ENCODE measurements at places on chromosomes 12 and 14. TPM values are rescaled to one million over a fixed set of nuclear protein-coding genes. Genes with fewer than 3 reads are reported as not detected.

DNA sequence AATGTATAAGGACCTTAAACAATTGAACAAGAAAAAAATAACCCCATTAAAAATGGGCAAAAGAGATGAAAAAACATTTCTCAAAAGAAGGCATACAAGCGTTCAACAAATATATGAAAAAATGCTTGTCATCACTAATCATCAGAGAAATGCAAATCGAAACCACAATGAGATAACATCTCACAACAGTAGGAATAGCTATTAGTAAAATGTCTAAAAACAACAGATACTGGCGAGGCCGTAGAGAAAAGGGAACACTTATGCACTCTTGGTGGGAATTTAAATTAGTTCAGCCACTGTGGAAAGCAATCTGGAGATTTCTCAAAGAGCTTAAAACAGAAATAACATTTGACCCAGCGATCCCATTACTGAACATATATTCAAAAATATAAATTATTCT is 769.8 kb upstream of the MGAT4C start:
- H3K36me3 ChIP-seq, result no peaks in the 10 kb centered on the region
- H3K4me3 ChIP-seq, result no peak overlapping the region
- H3K27me3 ChIP-seq, result no peaks in the 10 kb centered on the region
- H3K4me1 ChIP-seq, result no peaks in the 10 kb centered on the region
- no peak for DNase-seq
- H3K27ac ChIP-seq, result no peak overlapping the region

GRCh38 chr12:124172636-124173035 is 122.3 kb upstream of the RFLNA start:
- H3K36me3 ChIP-seq, result no peaks in the 10 kb centered on the region
- H3K4me1 ChIP-seq, result peaks cover 38% of the 10 kb centered on the region
- H3K27me3 ChIP-seq, result no peaks in the 10 kb centered on the region
- no peak overlapping the region for H3K4me3 ChIP-seq
- peak overlapping the region; percentile 72 for H3K27ac ChIP-seq
- peak; percentile 69 for DNase-seq

KRT85 gene
- not detected for total RNA-seq

- no peak for DNase-seq
- no peaks in the 10 kb centered on the region for H3K36me3 ChIP-seq
- H3K4me3 ChIP-seq, result no peak overlapping the region
- no peak overlapping the region for H3K27ac ChIP-seq
Observed at GRCh38 chr12:121079736-121080272, 40.8 kb upstream of the OASL start.

DNA sequence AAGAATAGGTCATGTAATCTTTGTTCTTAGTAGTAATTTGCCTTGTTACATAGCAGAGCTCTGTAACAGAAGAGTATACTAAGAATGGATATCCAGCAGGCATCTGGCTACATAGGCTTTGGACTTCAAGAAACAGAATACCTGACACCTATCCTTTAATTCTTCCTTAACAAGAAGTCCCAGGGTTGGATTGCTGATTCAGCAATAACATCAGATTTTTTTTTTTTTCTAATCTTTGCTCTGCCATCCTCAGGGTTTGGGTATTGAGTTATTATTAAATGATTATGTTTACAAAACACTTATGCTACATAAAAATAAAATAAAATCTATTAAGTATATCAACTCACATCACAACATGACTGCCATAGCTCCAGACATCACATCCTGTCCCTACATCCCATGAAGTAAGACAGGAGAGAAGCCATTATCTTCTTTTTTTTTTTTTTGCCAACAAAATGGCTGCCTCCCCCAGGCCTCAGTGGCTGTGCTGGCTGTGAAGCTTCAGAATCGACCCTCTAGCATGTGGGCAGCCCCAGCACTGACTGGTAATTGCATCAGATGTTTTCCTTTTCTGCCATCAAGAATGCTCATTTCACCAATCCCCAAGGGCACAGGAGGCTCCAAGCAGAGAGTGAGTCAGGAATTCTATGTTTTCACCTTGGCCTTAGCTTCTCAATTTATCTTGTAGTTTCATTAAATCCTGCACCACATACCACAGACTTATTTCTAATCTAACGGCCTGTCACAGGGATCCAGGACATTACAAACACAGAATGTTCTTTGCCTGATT is 186.2 kb downstream of the DICER1 start:
- H3K36me3 ChIP-seq, result no peaks in the 10 kb centered on the region
- H3K27me3 ChIP-seq, result no peaks in the 10 kb centered on the region
- peaks cover 37% of the 10 kb centered on the region for H3K4me1 ChIP-seq
- DNase-seq, result no peak
- H3K4me3 ChIP-seq, result no peak overlapping the region

SCNN1A gene
- 0.18 TPM for total RNA-seq

- DNase-seq, result no peak
- H3K4me1 ChIP-seq, result no peaks in the 10 kb centered on the region
- no peaks in the 10 kb centered on the region for H3K27me3 ChIP-seq
- no peak overlapping the region for H3K27ac ChIP-seq
- H3K4me3 ChIP-seq, result no peak overlapping the region
Observed at GRCh38 chr14:60840313-60840712, 105.8 kb downstream of the MNAT1 start.

GRCh38 chr14:71855399-71856036 is 76.7 kb upstream of the RGS6 start:
- H3K27ac ChIP-seq, result no peak overlapping the region
- no peaks in the 10 kb centered on the region for H3K4me1 ChIP-seq
- DNase-seq, result peak; percentile 50
- H3K36me3 ChIP-seq, result no peaks in the 10 kb centered on the region
- no peaks in the 10 kb centered on the region for H3K27me3 ChIP-seq
- no peak overlapping the region for H3K4me3 ChIP-seq

DNA sequence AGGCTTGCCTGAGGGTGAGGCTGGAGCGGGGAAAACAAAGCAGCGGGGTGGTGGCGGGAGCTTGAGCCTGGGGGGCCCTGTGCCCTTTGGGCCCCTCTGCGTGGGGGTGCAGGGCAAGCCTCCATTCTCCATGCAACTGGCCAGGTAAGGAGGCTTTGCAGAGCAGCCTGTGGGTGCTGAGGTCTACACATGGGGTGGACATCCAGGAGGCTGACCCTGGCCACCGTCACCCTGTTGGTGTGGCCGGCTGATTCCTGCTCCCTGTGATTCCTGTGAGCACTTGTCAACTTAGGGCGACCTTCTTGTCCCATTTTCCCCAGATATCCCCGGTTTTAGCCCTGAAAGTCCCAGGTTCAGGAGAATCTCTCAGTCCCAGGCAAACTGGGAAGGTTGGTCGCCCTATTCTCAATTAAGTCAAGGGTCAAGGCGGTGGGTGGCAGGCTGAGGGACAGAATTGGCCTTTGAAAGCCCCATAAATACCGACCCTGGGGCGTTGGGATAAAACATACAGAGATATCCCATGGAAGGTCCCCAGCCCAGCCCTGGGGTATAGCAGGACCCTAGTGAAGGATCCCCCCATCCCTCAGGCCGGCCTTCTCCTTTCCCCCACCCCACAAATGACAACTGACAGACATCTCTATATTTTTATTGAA is 70.5 kb downstream of the PRIMA1 start:
- no peaks in the 10 kb centered on the region for H3K4me1 ChIP-seq
- H3K27ac ChIP-seq, result no peak overlapping the region
- no peaks in the 10 kb centered on the region for H3K36me3 ChIP-seq
- no peaks in the 10 kb centered on the region for H3K27me3 ChIP-seq
- no peak for DNase-seq

GPRC5A gene
- total RNA-seq, result 2.8 TPM

- no peak for DNase-seq
- H3K36me3 ChIP-seq, result no peaks in the 10 kb centered on the region
- H3K4me3 ChIP-seq, result no peak overlapping the region
Observed at GRCh38 chr12:22160396-22161003, 114.5 kb downstream of the CMAS start.

DNA sequence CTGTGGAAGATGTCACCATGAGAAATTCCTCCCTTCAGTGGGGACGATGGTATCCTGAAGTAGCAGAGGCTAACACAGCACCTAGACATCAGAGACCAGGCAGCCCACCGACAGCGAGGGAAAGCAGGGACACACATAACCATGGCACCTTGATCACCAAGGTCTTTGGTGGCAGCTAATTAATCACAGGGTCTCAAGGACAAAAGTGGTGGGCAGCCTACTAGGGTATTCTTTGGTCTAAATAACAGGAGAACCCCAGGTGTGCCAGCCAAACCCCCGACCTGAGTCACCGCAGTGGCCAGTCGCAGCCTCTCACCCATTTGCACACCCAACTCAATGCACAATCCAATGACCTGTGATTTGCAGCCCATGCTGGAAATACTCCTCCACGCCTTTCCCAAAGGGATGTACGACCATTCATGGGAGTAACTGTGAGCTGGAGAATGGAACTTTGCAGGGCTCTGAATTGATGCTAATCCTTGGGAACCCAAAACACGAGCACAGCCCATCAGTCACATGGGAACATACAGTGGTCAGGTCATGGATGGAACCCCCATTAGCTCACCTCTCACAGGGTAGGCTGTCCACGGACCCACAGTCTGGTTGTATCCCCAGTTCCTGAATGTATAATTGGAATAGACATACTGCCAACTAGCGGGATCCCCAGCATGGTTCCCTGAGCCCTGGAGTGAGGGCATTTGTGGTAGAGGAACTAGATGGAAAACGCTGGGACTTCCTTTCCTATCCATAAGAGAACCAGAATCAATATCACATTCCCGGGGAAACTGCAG is 58.7 kb upstream of the C14orf180 start:
- H3K36me3 ChIP-seq, result no peaks in the 10 kb centered on the region
- no peaks in the 10 kb centered on the region for H3K27me3 ChIP-seq
- no peak overlapping the region for H3K4me3 ChIP-seq
- H3K4me1 ChIP-seq, result no peaks in the 10 kb centered on the region
- DNase-seq, result no peak

MYF6 gene
- not detected for total RNA-seq

DNA sequence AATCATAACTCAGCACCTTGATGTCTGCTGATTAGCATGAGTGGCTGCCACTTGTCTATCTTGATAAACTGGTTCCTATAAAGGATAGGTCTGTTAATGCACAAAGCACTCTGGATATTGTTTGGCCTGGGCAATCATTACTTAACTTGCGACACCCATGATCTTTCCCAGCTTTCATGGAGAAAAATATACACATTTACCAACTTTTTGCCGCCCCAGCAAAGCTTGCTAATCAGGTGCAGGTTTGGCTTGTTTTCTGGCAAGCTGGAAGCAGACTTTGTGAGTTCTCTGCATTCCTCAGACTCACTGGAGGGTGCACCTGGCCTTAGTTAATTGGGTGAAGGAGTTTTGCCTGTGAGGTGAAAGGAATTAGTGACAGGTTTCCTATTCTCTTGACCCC is 1126.4 kb upstream of the FLRT2 start:
- no peak overlapping the region for H3K27ac ChIP-seq
- H3K4me3 ChIP-seq, result no peak overlapping the region
- H3K27me3 ChIP-seq, result no peaks in the 10 kb centered on the region
- DNase-seq, result no peak
- H3K36me3 ChIP-seq, result no peaks in the 10 kb centered on the region
- no peaks in the 10 kb centered on the region for H3K4me1 ChIP-seq

GRCh38 chr14:67883717-67884116 is 64.1 kb downstream of the RAD51B start:
- H3K36me3 ChIP-seq, result no peaks in the 10 kb centered on the region
- no peak overlapping the region for H3K4me3 ChIP-seq
- no peak for DNase-seq
- no peaks in the 10 kb centered on the region for H3K27me3 ChIP-seq

DNA sequence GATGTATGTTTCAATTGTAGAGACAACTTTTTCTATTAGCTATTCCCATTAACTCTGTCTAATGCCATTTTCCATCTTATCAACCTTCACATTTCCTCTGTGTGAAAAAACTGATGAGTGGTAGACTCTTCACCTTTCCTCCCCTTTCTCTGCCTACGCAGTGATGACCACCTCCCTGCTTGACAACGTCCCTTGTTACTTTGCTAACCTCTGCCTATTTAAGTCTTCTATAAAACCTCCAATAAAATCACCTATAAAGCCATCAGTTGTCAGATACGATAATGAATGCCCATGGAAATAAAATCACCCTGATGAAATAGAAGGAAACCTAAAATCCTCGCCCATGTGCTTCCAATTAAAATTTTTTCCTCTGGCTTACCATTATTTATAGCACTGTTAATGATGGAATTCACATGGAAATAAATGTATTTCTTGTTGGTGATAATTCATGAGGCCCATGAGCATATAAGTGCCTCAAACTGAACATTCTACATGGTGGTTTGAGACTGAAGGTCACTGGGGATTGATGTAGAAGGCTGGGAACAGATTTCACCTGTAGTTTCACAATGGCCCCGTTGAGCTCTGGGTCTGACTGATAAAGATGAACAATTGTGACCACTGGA is 1454.0 kb upstream of the SEL1L start:
- H3K36me3 ChIP-seq, result no peaks in the 10 kb centered on the region
- no peaks in the 10 kb centered on the region for H3K27me3 ChIP-seq
- H3K4me1 ChIP-seq, result no peaks in the 10 kb centered on the region
- no peak overlapping the region for H3K4me3 ChIP-seq
- H3K27ac ChIP-seq, result no peak overlapping the region

GRCh38 chr12:67981287-67982162 is 7.7 kb upstream of the IFNG-AS1 start:
- peak overlapping the region; percentile 58 for H3K27ac ChIP-seq
- H3K4me3 ChIP-seq, result no peak overlapping the region

DNA sequence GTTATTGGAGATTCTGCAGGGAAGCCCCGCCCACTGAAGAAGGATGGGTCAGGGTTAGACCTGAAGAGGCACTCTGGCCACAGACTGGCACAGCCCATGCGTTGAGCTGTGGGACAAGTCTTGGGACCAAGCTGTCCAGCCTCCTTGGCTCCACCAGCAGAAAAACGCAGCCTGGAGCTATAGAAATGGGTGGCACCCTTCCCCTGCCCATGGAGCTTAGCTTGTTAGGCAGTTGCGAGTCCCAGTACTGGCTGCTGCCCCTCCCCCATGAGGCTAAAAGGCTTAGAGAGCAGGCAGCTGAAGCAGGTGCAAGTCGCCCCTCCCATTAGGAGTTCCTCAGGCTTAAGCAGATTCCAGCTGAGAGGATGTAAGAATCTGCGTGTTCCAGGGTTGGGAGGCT is 1124.0 kb upstream of the TMEM132C start:
- DNase-seq, result no peak
- H3K4me1 ChIP-seq, result peaks cover 12% of the 10 kb centered on the region
- H3K36me3 ChIP-seq, result no peaks in the 10 kb centered on the region
- no peaks in the 10 kb centered on the region for H3K27me3 ChIP-seq

- peak; percentile 74 for DNase-seq
- H3K4me3 ChIP-seq, result peak overlapping the region; percentile 40
Observed at GRCh38 chr12:54379398-54380201, 4.9 kb downstream of the ZNF385A start.

- H3K36me3 ChIP-seq, result peaks cover 80% of the 10 kb centered on the region
- H3K4me3 ChIP-seq, result no peak overlapping the region
- DNase-seq, result no peak
- no peaks in the 10 kb centered on the region for H3K27me3 ChIP-seq
- no peak overlapping the region for H3K27ac ChIP-seq
Observed at GRCh38 chr14:59464486-59465315, 479 bp downstream of the GPR135 start.

DNA sequence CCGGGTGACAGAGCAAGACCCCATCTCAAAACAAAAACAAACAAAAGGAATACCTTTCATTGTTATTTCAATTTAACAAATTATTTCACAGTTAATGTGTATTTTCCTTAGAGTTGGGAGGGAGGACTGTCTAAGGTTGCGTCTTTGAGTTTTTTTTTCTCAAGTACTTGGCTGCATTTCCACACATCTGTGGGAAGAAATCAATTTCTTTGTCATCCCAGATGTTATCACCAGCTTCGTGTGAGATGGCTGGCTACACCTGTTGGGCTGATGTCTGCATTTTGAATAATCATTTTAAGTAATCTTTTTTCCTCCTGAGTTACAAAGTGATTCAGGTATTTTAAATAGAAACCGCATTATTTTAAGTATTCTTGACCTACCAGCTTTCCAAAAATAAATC is 59.4 kb downstream of the EML1 start:
- no peak overlapping the region for H3K27ac ChIP-seq
- no peaks in the 10 kb centered on the region for H3K27me3 ChIP-seq
- no peak for DNase-seq
- no peak overlapping the region for H3K4me3 ChIP-seq

Measured in SJSA1 (cell line).